GM23248 (cell line): ENCODE measurements at places on chromosomes 2 and 18.

GRCh38 chr2:39851651-39852110 is 72.6 kb upstream of the THUMPD2 start:
- H3K27me3 ChIP-seq, result 0 out of 2 replicates have a peak, but pooled peaks cover 6% of the 10 kb centered on the region
- no peaks in the 10 kb centered on the region for H3K36me3 ChIP-seq
- peak overlapping the region; percentile 57 for H3K4me3 ChIP-seq
- no peak overlapping the region for H3K27ac ChIP-seq
- DNase-seq, result peak; percentile 42

- no peaks in the 10 kb centered on the region for H3K27me3 ChIP-seq
- DNase-seq, result no peak
- peaks cover 6% of the 10 kb centered on the region; the same call in 1 of the 2 replicates for H3K4me1 ChIP-seq
- H3K4me3 ChIP-seq, result no peak overlapping the region
These were observed 475.8 kb downstream of the TSN start for GRCh38 chr2:122231296-122231695.

- no peaks in the 10 kb centered on the region for H3K27me3 ChIP-seq
- H3K4me1 ChIP-seq, result peaks cover 17% of the 10 kb centered on the region
- H3K4me3 ChIP-seq, result no peak overlapping the region
- no peak overlapping the region for H3K27ac ChIP-seq
These were observed 35.1 kb downstream of the SH2D6 start for GRCh38 chr2:85453571-85453970.

DNA sequence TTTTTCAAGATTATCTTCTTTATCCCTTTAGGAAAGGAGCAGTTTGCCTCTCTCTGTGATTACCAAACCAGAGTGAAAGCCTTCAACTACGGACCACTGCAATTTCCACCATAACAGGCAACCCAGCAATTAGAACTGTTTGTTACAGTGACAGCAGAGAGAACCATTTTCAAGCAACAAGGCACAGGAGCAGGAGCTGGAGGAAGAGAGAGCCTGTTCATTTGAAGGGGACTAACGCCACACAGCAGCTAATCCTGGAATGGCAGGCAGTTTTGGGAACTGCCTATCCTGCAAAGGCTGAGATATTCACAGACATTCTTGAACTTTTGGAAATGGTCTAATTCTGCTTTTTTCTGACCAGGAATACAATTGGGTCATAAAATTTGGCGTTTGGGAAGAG is 1541.9 kb upstream of the PIK3C3 start:
- H3K27ac ChIP-seq, result no peak overlapping the region
- H3K4me1 ChIP-seq, result peaks cover 9% of the 10 kb centered on the region; the same call in 1 of the 2 replicates

DNA sequence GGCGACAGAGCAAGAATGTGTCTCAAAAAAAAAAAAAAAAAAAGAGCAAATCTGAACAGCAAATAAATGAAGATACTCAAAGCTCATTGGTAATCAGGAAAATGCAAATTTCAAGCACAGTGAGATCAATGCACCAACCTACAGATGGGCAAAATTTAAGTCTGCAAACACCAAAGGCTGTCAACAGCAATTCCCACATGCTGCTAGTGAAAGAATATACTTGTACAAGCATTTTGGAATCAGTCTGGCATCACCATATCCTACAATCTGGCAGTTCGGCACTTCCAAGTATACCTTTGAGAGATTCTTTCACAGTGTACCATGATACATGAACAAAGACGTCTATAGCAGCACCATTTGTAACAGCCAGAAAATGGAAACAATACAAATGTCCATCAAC is 4.1 kb downstream of the HDHD2 start:
- no peak overlapping the region for H3K4me3 ChIP-seq
- no peak overlapping the region for H3K27ac ChIP-seq
- no peaks in the 10 kb centered on the region for H3K27me3 ChIP-seq
- H3K4me1 ChIP-seq, result peaks cover 8% of the 10 kb centered on the region; the same call in 1 of the 2 replicates

DNA sequence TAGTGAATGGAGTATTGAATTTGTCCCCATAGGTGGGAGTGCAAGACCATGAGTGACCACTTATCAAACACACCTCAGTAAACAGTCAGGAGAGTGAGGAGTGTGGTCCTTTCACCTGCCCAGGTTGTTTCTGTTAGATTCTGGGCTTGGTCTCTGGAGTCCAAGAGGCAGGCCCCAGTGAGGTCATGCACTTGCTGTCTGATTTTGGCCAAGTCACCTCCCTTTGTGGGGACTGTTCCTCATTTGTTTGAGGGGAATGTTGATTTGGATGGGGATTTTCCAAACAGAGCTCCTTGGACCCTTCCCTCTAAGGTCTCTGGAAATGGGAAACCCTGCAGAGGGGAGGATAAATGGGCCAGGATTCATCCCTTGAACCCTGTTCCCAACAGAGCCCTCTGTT is 7.3 kb downstream of the IL1RN start:
- no peak overlapping the region for H3K27ac ChIP-seq
- DNase-seq, result no peak
- no peaks in the 10 kb centered on the region for H3K27me3 ChIP-seq
- no peaks in the 10 kb centered on the region for H3K36me3 ChIP-seq

DNA sequence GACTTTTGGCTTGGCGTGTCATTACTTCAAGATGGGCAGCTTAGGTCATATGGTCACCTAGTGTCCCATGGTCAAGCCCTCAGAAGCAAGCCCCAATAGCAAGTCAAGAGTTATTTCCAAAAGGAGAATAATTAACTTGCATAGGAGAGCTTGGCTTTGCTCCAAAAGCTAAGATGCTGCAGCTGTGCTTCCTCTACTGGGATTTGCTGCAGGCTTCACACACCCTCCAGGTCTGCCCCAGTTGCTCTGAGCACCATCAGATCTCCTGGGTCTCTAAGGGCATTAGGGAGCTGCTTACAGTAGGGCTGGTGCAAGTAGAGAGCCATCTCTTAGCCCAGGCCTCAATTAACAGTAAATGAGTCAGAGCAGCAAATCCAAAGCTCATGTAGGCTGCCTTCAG is 46.6 kb downstream of the THUMPD2 start:
- H3K4me1 ChIP-seq, result peaks cover 21% of the 10 kb centered on the region
- H3K27me3 ChIP-seq, result no peaks in the 10 kb centered on the region
- no peak overlapping the region for H3K27ac ChIP-seq
- H3K36me3 ChIP-seq, result peaks cover 17% of the 10 kb centered on the region

- H3K4me1 ChIP-seq, result peaks cover 9% of the 10 kb centered on the region; the same call in 1 of the 2 replicates
- DNase-seq, result peak; percentile 12
- H3K27me3 ChIP-seq, result no peaks in the 10 kb centered on the region
These were observed 175.1 kb downstream of the PTPRM start for GRCh38 chr18:7742224-7742623.

DNA sequence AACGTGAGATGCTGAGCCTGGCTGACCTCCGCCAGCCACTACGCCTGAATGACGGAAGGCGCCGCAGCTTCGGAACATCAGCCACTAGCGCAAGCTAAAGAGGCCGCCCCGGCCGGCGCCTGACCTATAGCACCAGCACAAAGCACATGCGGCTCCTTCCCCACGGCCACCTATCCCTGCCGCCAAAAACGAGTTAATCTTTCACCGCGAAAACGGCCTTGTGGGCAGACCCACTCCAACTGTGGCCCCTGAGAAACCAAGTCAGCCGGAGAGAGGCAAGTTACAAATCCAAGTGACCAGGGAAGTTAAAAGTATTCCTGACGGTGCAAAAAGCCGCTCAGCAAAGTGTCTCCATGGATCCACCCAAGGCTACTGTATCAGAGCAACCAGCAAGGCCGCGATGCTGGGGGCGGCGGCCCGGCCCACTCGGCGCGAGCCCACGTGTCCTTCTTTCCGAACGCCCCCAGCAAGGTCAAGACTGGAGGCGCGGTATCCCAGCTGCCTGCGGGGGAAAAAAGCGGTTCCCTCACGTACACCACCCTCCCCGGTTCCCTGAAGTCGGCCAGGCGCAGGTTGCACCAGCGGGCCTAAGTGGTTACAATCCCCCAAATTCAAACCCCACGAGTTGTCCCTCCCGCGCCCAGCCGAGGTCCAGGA is 575 bp downstream of the HSPD1 start:
- H3K4me3 ChIP-seq, result peak overlapping the region; percentile 89
- H3K27me3 ChIP-seq, result no peaks in the 10 kb centered on the region
- H3K27ac ChIP-seq, result peak overlapping the region; percentile 79
- peak; percentile 83 for DNase-seq

- DNase-seq, result peak; percentile 77
- no peaks in the 10 kb centered on the region for H3K27me3 ChIP-seq
- no peaks in the 10 kb centered on the region for H3K36me3 ChIP-seq
- no peak overlapping the region for H3K4me3 ChIP-seq
- H3K4me1 ChIP-seq, result peaks cover 17% of the 10 kb centered on the region
These were observed 17.0 kb upstream of the CIDEA start for GRCh38 chr18:12236934-12237832.

- H3K27ac ChIP-seq, result no peak overlapping the region
- H3K27me3 ChIP-seq, result no peaks in the 10 kb centered on the region
- no peaks in the 10 kb centered on the region for H3K4me1 ChIP-seq
These were observed 350.4 kb downstream of the MBD2 start for GRCh38 chr18:53874103-53874502.

DNA sequence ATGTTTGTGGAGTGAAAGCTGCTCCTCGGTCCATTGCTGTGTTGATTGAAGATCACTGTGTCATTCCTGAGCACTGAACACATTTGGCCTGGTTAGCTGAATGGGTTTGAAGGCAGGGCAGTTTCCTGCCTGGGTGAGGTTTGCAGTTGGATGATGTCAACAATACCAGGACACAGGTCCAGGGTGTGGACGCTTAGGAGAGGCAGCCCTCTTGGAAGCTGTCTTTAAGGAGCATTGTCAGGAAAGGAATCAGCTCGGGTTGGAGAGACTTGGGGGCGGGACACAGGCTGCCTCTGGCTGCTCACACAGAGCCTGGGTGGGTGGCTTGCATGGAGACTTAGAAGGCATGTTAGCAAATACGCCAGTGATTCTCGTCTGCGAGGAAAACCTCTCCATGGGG is 237.7 kb downstream of the SEPTIN10 start:
- H3K4me1 ChIP-seq, result no peaks in the 10 kb centered on the region
- H3K4me3 ChIP-seq, result no peak overlapping the region
- peak; percentile 63 for DNase-seq
- no peaks in the 10 kb centered on the region for H3K36me3 ChIP-seq

GRCh38 chr18:75858754-75859153 is 431.3 kb upstream of the SMIM21 start:
- H3K27ac ChIP-seq, result no peak overlapping the region
- DNase-seq, result no peak
- no peaks in the 10 kb centered on the region for H3K27me3 ChIP-seq
- no peaks in the 10 kb centered on the region for H3K36me3 ChIP-seq

DNA sequence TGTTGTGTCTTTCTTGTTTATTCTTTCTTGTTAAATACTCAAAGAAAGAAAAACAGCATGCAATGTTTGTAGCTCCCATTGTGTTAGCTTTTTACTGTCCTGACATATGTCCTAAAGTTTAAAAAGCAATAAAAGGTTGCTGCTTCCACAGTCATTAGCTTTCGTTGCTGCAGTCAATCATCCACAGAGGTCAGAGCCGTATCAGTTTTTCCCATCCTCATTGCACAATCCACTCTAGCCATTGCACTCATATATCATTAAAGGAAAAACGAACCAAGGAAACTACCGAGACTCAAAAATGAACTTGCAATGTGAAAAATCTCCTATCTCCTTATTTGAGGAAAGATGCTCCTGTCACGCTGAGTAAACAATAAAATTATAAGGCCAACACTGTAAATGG is 954.1 kb downstream of the DPP10 start:
- no peaks in the 10 kb centered on the region for H3K27me3 ChIP-seq
- H3K27ac ChIP-seq, result no peak overlapping the region
- H3K4me3 ChIP-seq, result no peak overlapping the region
- H3K4me1 ChIP-seq, result no peaks in the 10 kb centered on the region
- H3K36me3 ChIP-seq, result no peaks in the 10 kb centered on the region

GRCh38 chr2:194044321-194044720 is 1612.7 kb upstream of the SLC39A10 start:
- DNase-seq, result no peak
- no peak overlapping the region for H3K4me3 ChIP-seq
- no peaks in the 10 kb centered on the region for H3K27me3 ChIP-seq
- no peaks in the 10 kb centered on the region for H3K4me1 ChIP-seq

- no peak overlapping the region for H3K27ac ChIP-seq
- no peaks in the 10 kb centered on the region for H3K36me3 ChIP-seq
- H3K4me1 ChIP-seq, result no peaks in the 10 kb centered on the region; the same call in 1 of the 2 replicates
- no peak for DNase-seq
These were observed 2.4 kb downstream of the NFATC1 start for GRCh38 chr18:79397830-79398761.

- no peaks in the 10 kb centered on the region for H3K27me3 ChIP-seq
- H3K27ac ChIP-seq, result no peak overlapping the region
- no peak for DNase-seq
- peaks cover 8% of the 10 kb centered on the region for H3K4me1 ChIP-seq
- H3K4me3 ChIP-seq, result no peak overlapping the region
- no peaks in the 10 kb centered on the region for H3K36me3 ChIP-seq
These were observed 477.1 kb upstream of the TCF4 start for GRCh38 chr18:56065086-56065485.

- no peaks in the 10 kb centered on the region; the same call in 1 of the 2 replicates for H3K27me3 ChIP-seq
- H3K4me3 ChIP-seq, result no peak overlapping the region
- no peaks in the 10 kb centered on the region for H3K4me1 ChIP-seq
- no peak overlapping the region for H3K27ac ChIP-seq
These were observed 37.4 kb upstream of the SATB2 start for GRCh38 chr2:199495147-199495546.

- H3K4me1 ChIP-seq, result no peaks in the 10 kb centered on the region
- H3K27ac ChIP-seq, result no peak overlapping the region
- peak; percentile 59 for DNase-seq
- H3K4me3 ChIP-seq, result peak overlapping the region; percentile 80
- H3K36me3 ChIP-seq, result no peaks in the 10 kb centered on the region
These were observed 1.5 kb downstream of the GAREM1 start for GRCh38 chr18:32469190-32469651.

- H3K27ac ChIP-seq, result 0 out of 2 replicates have a peak overlapping the region, but pooled peaks have one; percentile 22
- H3K4me3 ChIP-seq, result no peak overlapping the region
These were observed 33.2 kb upstream of the GRHL1 start for GRCh38 chr2:9918275-9918674.

DNA sequence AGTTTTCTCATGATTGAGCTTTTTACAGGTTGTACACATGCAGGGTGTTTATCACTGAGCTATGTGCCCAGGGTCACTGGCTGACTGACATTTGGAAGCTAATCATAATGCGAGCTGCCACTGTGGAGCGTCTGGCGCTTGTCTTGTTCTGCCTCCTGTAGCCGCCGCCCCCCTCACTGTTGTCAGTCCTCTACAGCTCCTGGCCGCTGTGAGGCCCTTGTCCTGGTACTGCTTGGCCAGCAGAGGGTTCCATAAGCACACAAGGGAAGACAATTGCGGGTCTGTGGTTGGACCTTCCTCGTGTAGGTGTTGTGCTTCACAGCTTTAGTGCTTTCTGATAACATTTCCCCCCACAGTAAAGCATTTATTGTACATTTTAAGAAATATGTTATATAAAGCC is 105.6 kb upstream of the LDLRAD4 start:
- no peak overlapping the region for H3K4me3 ChIP-seq
- peak; percentile 55 for DNase-seq
- peaks cover 25% of the 10 kb centered on the region for H3K36me3 ChIP-seq
- no peaks in the 10 kb centered on the region for H3K27me3 ChIP-seq

GRCh38 chr2:12538138-12538694 is 178.5 kb upstream of the TRIB2 start:
- no peak for DNase-seq
- H3K4me3 ChIP-seq, result no peak overlapping the region
- peaks cover 24% of the 10 kb centered on the region for H3K4me1 ChIP-seq
- no peak overlapping the region for H3K27ac ChIP-seq
- H3K36me3 ChIP-seq, result no peaks in the 10 kb centered on the region
- H3K27me3 ChIP-seq, result no peaks in the 10 kb centered on the region

DNA sequence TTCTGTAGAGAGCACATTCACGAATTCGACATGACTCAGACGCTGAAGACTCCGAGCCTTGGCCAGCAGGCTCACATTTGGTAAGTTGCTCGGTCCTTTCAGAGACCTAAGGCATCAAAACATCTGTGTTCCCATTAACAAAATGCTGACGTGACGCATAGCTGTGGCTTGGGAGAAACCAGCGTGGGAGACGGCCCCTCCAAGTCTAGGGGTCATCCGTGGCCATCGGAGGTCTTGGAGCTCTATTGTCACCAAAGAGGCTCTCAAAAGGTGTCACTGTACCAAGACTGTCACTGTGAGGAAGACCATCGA is 14.9 kb downstream of the FBLN7 start:
- no peaks in the 10 kb centered on the region for H3K36me3 ChIP-seq
- H3K4me1 ChIP-seq, result peaks cover 24% of the 10 kb centered on the region
- no peaks in the 10 kb centered on the region for H3K27me3 ChIP-seq
